Activated CD8-positive, alpha-beta memory T cell treated with anti-CD3 and anti-CD28 coated beads, Interleukin-2, amount 10 ng/mL, durations not matched to agents 7 days and 5 days (primary cell): ENCODE measurements at places on chromosomes 11 and 22. TPM values are rescaled to one million over a fixed set of nuclear protein-coding genes. Genes with fewer than 3 reads are reported as not detected.

DNA sequence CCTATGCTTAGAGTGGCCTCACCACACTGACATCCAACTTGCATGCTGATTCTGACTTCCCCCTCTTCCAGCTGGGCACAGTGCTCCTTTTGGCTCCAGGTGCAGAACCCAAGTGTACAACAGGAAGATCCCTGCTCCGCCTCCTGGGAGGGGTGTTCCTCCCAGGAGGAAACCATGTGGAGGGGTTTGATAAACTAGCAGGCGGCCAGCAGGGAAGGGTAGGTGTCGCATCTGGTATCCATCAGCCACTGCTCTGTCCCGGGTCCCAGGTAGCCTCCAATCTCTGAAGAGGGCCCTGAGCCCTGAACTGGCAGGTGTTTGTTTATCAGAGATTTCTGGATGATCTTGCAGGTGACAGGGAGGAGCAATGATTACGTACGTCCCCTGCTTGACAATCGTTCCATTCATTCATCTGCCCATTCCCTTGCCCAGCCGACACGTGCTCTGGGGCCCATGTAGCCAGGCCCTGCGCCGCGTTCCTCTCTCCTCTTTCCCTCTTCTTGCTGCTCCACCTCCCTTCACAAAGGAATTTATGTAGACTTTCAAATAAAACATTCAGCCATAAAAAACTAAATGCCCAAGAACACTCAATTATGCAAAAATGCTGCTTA lies 41.2 kb upstream of the MICAL2 start:
- no peak for DNase-seq

- no peak for DNase-seq
Measured at GRCh38 chr11:94741022-94741679, 27.0 kb upstream of the AMOTL1 start.

- DNase-seq: peak; percentile 67
Measured at GRCh38 chr11:121544956-121545355, 92.2 kb upstream of the SORL1-AS1 start.

MN1 gene
- total RNA-seq: 0.29 TPM
